ENCODE measurements at places on chromosomes 4 and X.

DNA sequence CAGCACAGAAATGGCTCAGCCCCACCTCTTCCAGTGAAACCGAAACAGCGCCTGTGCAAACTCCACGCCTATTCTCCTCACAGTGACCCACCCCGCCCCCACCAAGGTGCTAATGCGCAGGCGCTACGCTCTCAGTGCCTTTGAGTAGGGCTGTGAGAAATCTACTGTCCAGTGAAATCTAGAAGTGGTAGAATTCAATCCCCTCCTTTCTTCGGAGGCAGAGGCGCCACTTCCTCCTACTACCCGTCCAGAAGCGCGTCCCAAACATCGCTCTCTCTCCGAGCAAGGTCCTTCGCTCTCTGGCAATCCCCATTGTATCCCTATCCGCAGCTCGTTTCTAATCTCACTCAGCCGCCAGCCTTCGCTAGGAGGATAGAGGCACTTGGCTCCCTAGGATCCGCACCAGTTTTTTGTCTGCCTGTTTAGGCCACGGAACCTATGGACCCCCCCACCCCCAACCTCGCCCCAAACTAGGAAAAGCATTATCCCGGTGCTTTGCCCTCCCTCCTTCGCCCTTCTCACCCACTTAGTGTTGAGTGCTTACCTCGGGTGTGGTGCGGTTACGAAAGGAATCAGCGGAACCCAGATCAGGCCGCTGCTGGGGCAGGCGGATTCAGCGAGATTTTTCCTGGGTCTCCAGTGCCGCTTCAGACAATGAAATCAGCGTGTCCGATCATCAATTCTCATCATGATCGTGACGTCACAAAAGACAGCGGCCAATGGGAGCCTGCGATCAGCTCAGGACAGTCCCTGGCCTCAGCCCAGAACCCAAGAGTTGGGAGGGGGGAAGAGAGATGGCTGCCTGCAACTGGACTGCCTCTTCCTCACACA lies at the start of gene HDX:
Gene HDX, minus strand, starts transcription at position 656 of the 831 bp plus-strand sequence. CDS start 27,056 bp downstream, outside the sequence.
- DNase-seq = peak; percentile 85

GRCh38 chrX:46376246-46376885 lies 168.9 kb downstream of the ZNF674 start:
- peak; percentile 7 for DNase-seq

DNA sequence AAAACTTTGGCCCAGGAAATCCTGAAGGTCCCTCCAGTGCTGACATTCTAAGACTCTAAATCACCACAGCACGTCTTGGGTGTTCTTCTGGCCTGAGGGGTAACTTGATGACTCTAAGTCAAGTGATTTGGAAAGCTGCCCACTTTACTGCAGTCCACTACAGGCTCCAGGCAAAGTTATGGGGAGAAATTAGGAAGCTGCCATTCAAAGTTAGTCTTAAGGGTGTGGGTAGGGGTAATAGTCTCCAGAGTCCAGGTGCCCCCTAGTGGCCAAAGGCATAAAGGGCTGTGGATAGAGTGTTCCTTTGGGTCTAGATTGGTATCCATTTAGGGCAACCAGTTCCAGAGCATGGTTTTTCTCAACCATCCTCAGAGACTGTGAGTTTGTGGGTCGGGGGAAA lies 38.7 kb upstream of the SLC16A2 start:
- DNase-seq = peak; percentile 63

DNA sequence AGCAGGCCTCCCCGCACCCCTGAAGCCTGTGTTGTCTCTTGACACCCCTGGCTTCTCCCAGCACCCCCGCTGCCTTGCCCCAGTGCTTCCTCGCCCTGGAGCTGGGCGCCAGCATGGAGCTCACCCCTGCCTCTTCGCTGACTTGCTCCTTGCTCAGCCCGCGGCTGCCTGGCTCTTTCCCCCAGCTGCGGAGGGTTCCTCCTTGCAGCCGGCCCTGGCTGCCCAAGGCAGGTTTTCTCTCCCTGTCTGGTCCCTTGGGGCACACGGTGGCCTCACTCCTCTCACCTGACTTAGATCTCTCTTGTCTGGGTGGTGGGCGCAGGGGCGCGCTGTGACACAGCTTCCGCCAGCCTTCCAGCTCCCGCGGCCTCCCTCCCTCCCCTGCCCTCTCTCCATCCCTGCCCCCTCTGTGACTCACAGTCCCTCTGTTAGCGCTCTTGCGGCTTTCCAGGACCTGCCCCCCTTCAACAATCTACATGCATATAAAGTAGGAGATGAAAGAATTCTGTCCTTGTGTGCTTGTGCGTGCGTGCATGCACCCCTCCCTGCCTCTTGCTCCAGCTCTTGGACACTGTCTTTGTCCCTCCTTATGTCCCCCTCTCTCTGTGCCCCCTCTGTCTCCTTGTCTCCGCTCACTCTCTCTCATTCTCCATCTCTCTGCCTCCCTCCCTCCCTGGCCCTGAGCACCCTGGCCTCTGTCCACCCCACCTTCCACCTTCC lies 2.2 kb downstream of the PLXNB3 start:
- peak; percentile 10 for DNase-seq

GRCh38 chr4:124459941-124460310 lies 252.6 kb downstream of the ANKRD50 start:
- no peak for DNase-seq

DNA sequence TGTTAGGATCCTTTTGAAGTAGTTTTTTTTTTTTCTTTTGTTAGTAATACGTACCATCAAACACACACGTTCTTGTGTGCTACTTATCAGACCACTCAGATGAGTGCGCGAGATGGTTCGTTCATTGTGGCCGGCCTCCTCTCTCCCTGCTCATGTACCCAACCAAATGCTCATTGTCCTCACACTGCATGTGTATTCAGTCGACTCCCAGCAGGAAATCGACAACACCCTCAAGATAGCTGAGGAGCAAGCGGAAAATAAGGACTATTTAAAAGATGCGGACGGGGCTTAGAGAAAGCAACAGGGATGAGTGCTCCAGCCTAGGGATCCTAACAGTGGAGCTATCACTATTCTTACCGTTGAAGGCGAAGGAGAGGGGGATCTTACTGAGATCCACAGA lies 72.9 kb upstream of the GUCY1A1 start:
- no peak for DNase-seq

DNA sequence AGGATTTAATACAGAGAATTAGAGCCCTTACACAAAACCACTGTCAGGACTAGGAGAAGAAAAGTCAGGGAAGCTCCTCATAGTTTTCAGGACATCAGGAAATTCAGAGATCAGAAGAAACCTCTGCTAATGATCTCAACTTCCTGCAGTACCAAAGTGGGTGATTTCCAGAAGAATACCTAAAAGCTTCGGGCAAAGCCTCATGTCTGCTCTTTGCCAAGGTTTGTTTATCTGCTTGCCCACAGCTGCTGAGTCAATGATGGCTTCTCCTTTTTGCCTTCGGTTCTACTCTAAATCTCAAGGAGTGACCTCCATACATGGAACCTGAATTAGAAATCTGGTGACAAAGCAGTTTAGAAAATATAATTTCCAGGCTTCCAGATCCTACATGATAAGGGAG lies 68.4 kb downstream of the USP38 start:
- no peak for DNase-seq

Data from body of pancreas (tissue), 4 donors.